ENCODE measurements at places on chromosomes 5 and 9.

GRCh38 chr5:156920042-156920860, 42.8 kb downstream of the TIMD4 start:
- H3K27ac ChIP-seq = no peak overlapping the region
- H3K4me3 ChIP-seq = no peak overlapping the region
- no peaks in the 10 kb centered on the region for H3K27me3 ChIP-seq
- H3K4me1 ChIP-seq = no peaks in the 10 kb centered on the region
- H3K36me3 ChIP-seq = no peaks in the 10 kb centered on the region

GRCh38 chr9:109715344-109715743, 64.7 kb upstream of the PALM2AKAP2 start:
- H3K36me3 ChIP-seq = no peaks in the 10 kb centered on the region
- no peak overlapping the region for H3K27ac ChIP-seq
- H3K27me3 ChIP-seq = 0 out of 2 replicates have a peak, but pooled peaks cover 17% of the 10 kb centered on the region
- no peaks in the 10 kb centered on the region for H3K4me1 ChIP-seq
- H3K4me3 ChIP-seq = no peak overlapping the region

DNA sequence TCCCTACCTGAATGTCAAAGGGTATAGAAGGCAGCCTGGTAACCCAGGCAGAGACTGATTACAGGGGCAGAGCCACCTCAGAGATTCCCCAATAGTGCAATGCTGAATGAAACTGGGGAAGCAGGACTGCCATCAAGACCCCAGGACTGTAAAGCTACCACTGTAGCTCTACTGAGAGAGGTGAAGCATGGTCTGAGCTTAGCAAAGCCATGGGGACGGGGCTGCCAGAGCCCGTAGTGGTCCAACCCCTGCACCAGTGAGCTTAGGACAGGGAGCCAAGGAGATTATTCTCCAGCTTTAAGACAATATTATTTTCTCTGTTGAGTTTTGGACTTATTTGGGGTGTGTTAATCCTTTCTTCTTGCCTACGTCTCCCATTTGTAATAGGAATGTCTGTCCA, 679.3 kb upstream of the GRAMD2B start:
- H3K27me3 ChIP-seq = no peaks in the 10 kb centered on the region
- H3K36me3 ChIP-seq = no peaks in the 10 kb centered on the region
- H3K27ac ChIP-seq = no peak overlapping the region
- no peaks in the 10 kb centered on the region for H3K4me1 ChIP-seq
- no peak for DNase-seq

DNA sequence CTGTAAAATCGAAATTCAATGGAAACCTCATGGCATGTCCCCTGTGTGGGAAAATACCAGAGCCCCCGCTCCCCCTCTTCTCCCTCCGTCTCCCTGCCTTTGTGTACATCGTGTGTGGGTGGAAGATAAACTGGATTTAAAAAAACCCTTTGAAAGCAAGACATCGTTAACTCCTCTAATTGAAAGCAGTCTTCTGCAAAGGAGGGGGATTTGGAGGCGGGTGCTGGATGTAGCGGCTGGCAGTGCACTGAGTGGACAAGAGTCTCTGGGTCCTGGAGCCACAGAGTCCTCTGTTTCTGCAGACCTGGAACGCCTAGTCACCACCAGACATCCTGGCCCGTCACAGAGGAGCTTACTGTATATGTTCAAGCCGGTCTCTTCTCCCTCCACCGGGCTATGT, 169.4 kb downstream of the PAPPA start:
- H3K27ac ChIP-seq = no peak overlapping the region
- DNase-seq = peak; percentile 33
- H3K4me3 ChIP-seq = no peak overlapping the region
- 0 out of 2 replicates have a peak, but pooled peaks cover 5% of the 10 kb centered on the region for H3K36me3 ChIP-seq
- no peaks in the 10 kb centered on the region for H3K27me3 ChIP-seq

- DNase-seq = peak; percentile 35
- peak overlapping the region; percentile 88 for H3K4me3 ChIP-seq
- H3K27me3 ChIP-seq = no peaks in the 10 kb centered on the region
- H3K4me1 ChIP-seq = peaks cover 22% of the 10 kb centered on the region
These were observed 8.7 kb upstream of the GRIN1 start for GRCh38 chr9:137130176-137130755.

- no peak overlapping the region for H3K27ac ChIP-seq
- no peaks in the 10 kb centered on the region for H3K27me3 ChIP-seq
- H3K4me1 ChIP-seq = peaks cover 20% of the 10 kb centered on the region
- no peak for DNase-seq
- H3K36me3 ChIP-seq = no peaks in the 10 kb centered on the region
These were observed 94.2 kb upstream of the FBN2 start for GRCh38 chr5:128632264-128632663.

DNA sequence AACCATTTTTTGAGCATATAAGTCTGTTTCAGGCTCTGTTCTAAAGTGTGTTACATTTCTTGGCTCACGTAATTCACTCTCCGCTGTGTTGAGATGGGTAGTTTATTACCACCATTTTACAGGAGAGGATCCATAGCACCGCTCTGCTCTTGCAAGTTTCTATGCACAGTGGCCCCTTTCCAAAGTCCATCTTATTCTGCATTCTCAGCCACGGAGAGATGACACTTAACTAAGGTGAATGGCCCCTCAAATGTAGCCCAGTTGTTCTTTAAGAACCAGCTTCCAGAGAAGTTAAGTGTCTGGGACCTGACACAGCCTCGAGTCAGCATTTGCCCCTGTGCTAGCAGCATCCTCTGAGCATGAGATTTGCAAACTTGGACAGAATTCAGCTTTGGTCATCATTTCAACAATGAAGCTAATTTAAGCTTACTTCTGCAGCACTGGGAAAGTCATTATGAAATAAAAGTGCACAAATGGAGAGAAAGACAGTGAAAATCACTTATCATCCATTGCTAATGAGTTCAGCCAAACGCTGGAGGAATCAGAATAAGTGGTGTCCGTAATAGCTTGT, 61.9 kb downstream of the FAM78A start:
- H3K27ac ChIP-seq = no peak overlapping the region
- H3K4me1 ChIP-seq = peaks cover 12% of the 10 kb centered on the region

DNA sequence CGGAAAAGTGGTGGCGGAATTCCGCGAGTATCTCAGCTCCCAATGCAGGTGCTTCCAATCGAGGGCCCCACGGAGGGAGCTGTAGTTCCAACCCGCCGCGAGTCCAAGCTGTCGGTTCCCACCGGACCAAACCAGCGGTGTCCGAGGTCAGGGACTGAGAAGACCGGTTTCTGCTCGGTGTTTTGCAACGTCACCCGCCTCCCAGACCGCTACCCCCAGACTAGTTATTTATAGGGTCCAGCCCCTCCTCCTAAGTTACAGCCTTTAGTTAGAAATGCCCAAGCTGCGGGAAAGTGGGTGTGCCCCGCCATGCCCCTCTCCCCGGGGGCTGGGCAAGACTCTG, 677 bp upstream of the MYORG start:
- H3K27ac ChIP-seq = no peak overlapping the region
- H3K4me3 ChIP-seq = peak overlapping the region; percentile 79
- H3K27me3 ChIP-seq = no peaks in the 10 kb centered on the region
- no peaks in the 10 kb centered on the region for H3K4me1 ChIP-seq

DNA sequence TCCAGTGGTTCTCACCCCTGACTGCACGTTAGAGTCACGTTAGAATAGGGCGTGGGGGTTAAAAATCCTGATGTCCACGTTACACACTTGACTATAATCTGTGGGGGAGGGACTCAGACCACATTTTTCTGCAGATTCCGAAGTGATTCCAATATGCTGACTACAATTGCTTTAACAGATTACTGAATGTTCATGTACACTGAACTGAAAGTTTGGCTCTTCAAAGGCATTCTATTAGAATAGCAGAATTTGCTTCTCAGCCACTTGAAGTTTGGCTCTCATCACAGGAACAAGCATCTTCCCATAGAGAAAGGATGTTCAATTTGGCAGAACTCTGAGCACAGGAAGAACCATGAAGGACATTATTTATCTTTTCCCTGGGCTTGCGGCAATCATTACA, 84.5 kb downstream of the HAPLN1 start:
- no peak overlapping the region for H3K27ac ChIP-seq
- H3K4me1 ChIP-seq = peaks cover 22% of the 10 kb centered on the region
- DNase-seq = peak; percentile 49
- no peaks in the 10 kb centered on the region for H3K36me3 ChIP-seq
- no peaks in the 10 kb centered on the region for H3K27me3 ChIP-seq

DNA sequence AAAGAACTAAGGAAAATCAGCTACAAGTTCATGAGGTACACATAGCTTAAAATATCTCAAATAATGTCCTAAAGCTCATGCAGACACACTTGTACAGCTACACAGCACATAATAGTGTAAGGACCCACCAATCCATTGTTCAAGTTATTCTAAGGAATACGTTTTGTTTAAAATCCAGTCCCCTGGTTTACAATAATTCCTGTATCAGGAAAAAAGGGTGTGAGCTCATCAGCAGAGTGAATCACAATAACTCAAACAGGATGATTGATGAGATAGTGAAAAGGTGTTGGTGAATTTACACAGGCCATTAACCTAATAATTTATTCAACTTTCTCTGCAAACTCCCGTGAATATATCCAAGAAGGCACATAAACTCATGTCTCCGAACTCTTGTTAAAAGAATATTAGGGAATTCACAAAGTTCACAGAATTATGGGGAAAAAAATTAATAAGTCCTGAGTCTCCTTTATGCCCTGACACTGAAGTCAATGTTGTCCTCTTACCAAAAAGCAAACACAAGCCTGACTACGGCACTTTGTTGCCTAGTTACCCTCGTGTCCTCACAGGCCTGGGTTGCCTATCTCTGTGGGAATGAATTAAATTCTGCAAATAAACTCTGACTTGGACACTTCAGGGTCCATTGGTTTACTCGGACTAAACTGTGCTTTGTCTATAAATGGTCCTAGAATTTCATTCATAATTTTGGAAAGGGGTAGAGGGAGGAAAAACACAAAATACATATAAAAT, 142.8 kb upstream of the PDE4D start:
- no peak overlapping the region for H3K4me3 ChIP-seq
- H3K27ac ChIP-seq = no peak overlapping the region
- peaks cover 12% of the 10 kb centered on the region for H3K27me3 ChIP-seq
- no peak for DNase-seq
- H3K4me1 ChIP-seq = no peaks in the 10 kb centered on the region
- H3K36me3 ChIP-seq = no peaks in the 10 kb centered on the region

GRCh38 chr5:98364549-98364948, 408.9 kb upstream of the RGMB start:
- no peaks in the 10 kb centered on the region for H3K4me1 ChIP-seq
- H3K36me3 ChIP-seq = no peaks in the 10 kb centered on the region
- no peak overlapping the region for H3K4me3 ChIP-seq
- no peak for DNase-seq

DNA sequence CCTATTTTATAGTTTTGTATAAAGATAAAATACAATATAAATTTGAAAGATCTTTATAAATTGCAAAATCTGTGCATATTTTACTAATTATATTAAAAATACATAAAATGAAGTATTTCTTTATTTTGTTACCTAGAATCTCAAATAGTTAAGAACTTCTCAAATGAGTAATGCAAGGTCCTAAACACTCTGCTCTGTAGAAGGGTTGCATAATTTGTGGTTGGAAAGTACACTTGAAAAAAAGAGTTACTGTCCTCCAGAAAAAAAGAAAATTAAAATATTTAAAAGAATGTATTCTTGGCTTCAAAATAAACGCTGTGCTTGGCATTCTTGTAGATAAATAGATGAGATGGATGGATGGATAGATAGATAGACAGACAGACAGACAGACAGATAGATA, 428.8 kb upstream of the CDH6 start:
- H3K4me1 ChIP-seq = no peaks in the 10 kb centered on the region
- DNase-seq = peak; percentile 40
- no peak overlapping the region for H3K27ac ChIP-seq
- H3K4me3 ChIP-seq = no peak overlapping the region

- DNase-seq = peak; percentile 42
- no peak overlapping the region for H3K4me3 ChIP-seq
- no peaks in the 10 kb centered on the region for H3K4me1 ChIP-seq
- no peaks in the 10 kb centered on the region for H3K36me3 ChIP-seq
- no peaks in the 10 kb centered on the region for H3K27me3 ChIP-seq
These were observed 261.8 kb downstream of the ASTN2 start for GRCh38 chr9:117153021-117153420.

- no peak overlapping the region for H3K4me3 ChIP-seq
- no peaks in the 10 kb centered on the region for H3K4me1 ChIP-seq
These were observed 258.3 kb upstream of the NR4A3 start for GRCh38 chr9:99563364-99563763.

- no peak overlapping the region for H3K4me3 ChIP-seq
- DNase-seq = no peak
- H3K36me3 ChIP-seq = no peaks in the 10 kb centered on the region
- no peak overlapping the region for H3K27ac ChIP-seq
These were observed 91.3 kb upstream of the ADAMTS2 start for GRCh38 chr5:179436321-179437122.

DNA sequence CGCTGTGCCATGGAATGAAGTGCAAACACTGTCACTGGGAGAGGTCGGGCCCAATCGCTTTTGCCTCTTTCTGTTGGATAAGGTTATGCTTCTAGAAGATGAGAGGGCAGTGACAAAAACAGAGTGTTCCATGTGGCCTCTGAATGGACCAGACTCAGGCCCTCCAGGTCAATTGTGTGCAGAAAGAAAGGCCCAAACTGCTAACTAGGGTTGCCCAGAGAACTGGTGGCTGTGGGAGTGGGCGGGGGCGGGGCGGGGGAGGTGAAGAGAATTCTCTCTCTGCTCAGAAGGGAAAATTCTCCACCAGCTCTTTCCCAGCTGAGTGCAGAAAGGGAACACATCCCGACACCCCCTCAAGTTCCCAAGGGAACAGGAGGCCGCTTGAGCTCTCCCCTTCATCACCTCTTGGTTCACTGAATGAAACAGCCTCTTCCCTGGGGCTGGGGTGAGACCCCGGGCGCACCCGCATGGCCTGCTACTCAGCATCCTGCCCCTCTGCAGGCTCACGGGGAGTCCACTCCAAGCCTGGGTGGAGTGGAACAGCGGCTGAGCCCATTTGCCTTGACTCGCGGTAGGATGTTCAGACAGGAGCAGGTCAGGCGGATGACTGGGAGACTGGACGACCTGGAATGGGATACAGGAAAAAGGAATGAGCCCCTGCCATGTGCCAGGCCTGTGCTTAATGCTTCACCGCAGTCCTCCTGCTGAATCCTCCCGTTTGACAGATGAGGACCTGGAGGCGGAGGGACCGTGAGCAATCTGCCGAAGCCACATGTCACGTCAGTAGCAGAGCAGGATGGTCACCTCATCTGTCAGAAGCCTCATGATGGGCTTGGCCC, 93.8 kb upstream of the FANCC start:
- no peaks in the 10 kb centered on the region for H3K27me3 ChIP-seq
- H3K4me3 ChIP-seq = no peak overlapping the region
- no peak for DNase-seq
- no peak overlapping the region for H3K27ac ChIP-seq

DNA sequence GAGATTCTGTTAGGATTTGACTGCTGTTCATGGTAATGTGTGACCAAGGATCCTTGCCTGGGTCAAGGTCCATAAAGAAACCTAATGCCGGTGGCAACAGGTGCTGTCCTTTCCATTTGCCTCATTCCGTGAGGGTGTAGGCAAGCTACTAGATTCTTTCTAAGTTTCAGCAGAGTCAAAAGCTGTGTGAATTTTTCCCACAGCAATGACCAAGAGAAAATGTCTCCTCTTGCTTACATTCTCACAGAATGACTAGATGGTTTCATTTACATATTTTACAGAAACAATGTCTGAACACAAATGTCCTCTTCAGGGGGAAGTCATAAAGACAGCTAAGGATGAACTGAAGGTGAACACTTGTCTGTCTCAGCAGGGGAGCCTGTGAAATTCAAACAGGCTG, 75.3 kb upstream of the SV2C start:
- DNase-seq = no peak
- H3K27ac ChIP-seq = no peak overlapping the region
- H3K4me3 ChIP-seq = no peak overlapping the region
- no peaks in the 10 kb centered on the region for H3K4me1 ChIP-seq
- H3K27me3 ChIP-seq = no peaks in the 10 kb centered on the region

GRCh38 chr9:97363661-97364299, 48.1 kb upstream of the TDRD7 start:
- no peaks in the 10 kb centered on the region for H3K27me3 ChIP-seq
- H3K27ac ChIP-seq = no peak overlapping the region
- no peaks in the 10 kb centered on the region for H3K4me1 ChIP-seq
- no peaks in the 10 kb centered on the region for H3K36me3 ChIP-seq
- H3K4me3 ChIP-seq = no peak overlapping the region

Data from GM23248 (cell line).